ENCODE measurements at places on chromosomes 12 and 14.

GRCh38 chr12:123898673-123899072, 74.0 kb downstream of the CCDC92 start:
- DNase-seq: no peak

DNA sequence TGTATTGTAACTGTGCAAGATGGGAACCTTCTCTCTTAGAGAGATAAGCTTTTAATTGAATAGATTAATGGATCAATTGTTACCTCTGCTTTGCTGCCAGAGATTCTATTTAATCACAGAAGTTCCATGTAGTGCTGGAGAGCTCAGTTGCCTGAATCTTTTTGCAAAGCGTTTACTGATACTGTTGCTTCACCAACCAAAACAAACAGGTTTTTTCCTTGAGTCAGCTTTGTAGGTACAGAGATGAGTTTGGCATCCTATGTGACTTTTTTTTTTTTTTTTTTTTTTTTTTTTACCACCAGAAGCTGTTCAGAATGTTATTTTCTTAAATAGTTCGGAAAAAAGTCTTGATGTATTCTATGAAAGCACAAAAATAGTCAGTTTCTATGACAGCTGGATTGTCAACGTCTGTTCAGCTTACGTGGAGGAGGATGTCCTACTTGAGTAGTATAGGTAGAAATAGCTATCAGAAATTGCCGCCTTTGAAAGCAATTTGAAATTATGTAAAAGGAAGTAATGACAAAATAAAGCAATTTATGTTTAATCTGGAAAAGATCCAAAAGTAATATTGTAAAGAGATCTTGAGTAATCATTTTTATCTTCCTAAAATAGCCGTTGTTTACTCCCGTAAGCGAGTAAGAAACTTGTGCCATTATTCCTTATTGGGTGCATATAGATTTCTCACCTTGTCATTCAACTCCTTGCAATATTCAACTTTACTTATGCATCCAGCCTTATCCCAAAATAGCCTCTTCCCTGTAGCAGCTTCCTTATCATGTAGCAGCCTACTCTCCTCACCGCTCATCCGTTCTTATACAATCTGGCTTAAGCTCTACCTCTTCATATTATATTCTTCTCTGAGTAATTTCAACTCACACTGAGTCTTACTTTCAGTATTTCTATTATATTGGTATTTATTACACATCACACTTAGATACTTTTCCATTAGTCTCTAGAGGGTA, 5.2 kb downstream of the LRRK2 start:
- DNase-seq: no peak

GRCh38 chr12:2692080-2692479, 102.7 kb upstream of the FKBP4 start:
- no peak for DNase-seq

DNA sequence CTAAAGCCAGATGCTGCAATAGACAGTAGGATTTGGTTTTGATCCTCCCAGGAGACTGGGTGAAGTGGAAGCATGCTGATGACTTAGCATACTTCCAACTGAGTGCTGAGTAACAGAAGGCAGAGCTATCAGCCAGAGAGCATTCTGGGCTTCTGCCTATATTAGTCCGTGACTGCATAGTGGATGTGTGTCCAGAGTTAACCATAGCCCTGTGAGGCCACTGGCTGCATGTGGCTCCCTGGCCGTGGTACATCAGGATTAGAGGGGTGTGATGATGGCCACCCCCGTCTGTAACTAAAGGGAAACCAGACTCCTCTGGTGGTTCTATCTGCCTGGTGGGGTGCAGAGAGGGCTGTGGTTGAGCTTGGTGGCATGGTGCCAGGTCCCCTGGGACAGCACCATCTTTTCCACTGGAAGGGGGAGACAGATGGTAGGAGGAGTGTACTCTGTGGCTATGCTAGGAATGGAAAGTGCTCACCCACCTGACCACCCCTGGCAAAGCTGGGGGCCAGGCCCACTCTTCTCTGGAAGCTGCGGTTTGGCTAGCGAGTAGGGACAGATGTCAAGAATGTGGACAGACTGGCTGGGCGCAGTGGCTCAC, 27.4 kb downstream of the ABCD4 start:
- DNase-seq: no peak

DNA sequence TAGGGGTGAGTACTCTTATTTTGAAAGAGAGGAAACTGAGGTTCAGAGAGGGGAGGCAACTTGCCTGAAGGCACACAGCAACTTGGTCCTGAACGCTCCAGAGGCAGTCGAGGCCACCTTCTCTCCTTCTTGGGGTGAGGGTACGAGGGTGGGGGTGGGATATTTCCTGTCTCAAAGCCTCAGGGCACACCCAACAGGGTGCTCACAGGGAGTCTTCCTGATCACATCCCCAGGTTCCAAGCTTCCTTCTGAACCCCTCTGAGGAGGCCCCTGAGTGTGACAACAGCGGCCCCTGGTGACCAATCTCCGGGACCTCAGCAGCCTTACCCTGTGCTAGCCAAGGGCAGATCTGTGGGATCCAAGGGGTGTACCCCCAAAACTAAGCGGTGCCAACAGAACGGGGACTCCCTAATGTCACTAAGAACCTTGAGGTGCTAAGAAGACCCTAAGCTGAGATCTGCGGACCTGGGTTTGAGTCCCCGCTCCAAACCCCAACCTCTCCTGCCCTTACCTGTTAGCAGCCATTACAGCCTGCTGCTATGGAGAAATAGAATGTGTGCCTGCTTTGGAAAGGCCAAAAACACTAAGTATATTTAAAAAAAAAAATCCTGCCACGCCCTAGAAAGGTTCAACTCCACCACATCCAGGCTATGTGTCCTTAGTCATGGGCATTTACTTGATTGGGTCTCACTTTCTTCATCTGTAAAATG, 57.9 kb downstream of the TRPV4 start:
- peak; percentile 36 for DNase-seq

- DNase-seq: no peak
Observed at GRCh38 chr12:117502233-117502632, 140.8 kb upstream of the NOS1 start.

DNA sequence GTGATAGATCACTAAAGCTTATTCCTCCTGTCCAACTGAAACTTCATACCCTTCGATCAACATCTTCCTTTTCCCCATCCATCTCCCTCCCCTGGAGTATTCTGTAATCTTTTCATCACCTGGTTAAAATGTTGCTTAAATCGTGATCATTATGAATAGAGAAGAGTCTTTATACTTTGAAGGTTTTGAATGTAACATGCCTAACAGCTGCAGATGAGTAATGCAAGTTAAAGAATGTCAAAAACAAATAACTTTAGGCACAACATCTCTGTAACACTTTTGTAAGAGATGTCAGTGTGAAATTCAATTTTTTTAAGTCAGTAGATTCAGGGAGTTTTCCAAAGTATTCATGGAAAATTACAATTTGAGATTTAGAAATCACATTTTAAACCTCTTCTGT, 25.0 kb downstream of the RXYLT1 start:
- no peak for DNase-seq
